ENCODE measurements at places on chromosomes 13 and 19.

GRCh38 chr13:21297914-21298831 is 121.7 kb downstream of the MRPL57 start:
- peak; percentile 91 for DNase-seq

DNA sequence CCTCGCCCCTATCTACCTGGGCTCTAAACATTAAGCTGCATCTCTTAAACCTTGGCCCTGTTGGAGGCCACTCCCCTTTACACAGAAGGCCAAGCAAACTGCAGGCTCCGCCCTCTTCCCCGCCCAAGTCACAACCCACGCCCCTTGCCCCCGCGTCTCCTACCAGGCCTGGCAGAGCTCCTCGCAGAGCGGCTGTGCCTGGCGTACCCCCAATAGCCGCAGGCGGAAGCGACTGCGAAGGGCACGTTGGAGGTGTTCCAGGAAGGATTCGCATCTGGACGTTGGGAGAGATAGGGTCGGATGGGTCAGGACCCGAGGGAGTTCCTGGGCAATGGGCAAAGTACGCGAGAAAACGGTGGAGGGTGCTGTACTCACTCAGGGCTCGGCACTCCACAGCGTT is 5.9 kb downstream of the RTBDN start:
- DNase-seq = peak; percentile 70

DNA sequence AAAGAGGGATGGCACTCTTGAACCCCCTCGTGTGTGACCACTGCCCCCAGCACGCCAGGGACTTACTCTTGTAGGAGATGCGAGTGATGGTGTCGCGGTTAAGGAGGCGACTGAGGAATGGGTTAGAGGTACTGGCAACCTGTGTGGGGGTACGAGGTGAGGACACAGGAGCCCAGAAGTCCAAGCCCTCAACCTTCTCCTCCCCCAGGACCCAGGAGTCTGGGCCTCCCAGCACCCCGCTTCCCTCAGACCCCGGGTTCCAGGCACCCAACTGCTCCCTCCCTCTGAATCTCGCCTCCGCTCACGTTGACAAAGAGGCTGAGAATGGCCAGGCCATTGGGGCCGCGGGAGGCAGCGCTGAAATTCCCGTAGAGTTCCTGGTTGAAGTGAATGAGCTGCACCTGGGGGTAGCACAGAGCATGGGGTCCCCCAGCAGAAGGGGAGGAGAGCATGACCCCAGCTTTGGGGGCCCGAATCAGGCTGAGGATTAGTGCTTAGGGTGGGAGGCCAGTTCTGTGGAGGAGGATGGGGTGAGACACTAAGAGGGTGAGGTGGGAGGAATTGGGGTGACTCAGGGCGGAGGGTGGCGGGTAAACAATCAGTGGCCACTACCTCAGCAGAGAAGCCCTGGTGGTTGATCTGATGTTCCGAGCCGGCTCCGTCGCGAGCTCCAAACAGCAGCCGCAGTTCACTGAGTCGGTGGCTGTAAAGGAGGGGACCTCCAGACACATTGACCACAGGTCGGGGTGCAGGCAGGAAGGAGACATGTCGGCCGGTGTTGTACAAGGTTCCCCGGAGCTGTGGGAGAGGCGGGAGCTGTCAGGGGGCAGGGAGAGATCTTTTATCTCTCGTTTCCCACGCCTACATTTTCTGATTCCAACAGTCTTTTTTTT is 2.5 kb upstream of the DBP start:
- no peak for DNase-seq

DNA sequence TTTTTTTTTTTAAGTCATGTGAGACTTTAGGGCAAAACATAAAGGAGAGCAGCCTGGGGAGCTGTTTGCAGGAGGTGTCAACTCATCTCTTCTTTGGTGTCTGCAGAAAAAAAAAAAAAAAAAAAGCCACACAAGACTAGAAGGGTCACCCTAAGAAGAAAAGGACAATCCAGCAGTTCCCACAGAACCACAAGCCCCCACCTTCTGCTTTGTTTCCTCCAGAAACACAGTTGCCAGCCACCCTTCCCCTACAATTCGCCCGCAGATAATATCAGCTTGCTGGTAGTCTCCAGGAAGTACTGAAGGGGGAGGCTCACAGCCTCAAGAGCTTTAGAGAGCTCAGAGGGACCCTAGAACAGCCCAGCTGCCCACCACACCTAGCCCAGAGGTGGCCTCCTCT is 22.3 kb upstream of the ZBTB7A start:
- DNase-seq = no peak

- DNase-seq = no peak
Observed at GRCh38 chr19:6011794-6012193, 33.9 kb upstream of the RANBP3 start.

DNA sequence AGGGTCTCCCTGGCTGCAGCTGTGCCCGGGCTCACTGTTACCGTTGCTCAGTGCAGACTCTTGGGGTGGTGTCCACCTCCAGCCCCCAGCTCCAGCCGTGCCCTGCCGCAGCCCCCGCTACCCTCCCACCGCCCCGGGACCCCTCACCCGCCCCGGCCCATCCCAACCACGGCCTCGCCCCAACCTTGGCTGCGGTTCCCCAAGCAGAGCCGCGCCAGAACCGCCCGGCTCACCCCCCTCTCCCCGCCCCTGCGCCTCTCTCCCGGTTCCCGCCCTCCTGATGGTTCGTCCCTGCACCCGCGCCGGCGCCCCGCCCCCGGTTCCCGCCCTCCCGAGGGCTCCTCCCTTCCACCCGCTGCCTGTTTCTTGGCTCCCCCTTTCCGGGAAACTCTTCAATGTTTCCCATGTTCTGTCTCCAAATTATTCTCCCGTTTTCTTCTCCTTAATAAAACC is 40.3 kb downstream of the ANKRD10 start:
- DNase-seq = peak; percentile 80

DNA sequence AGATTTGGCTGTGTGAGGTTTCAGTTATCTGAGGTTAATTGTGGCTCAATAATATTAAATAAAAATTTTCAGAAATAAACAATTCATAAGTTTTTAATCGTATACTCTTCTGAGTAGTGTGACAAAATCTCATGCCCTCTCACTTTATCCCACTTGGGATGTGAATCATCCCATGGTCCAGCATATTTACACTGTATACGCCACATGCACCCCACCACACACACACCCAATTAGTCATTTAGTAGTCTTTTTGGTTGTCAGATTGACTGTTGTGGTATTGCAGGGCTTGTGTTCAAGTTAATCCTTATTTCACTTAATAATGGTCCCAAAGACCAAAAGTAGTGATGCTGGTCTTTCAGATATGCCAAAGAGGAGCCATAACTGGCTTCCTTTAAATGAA is 66.4 kb upstream of the PCDH9 start:
- no peak for DNase-seq

GRCh38 chr19:14054721-14055120 is 7.2 kb downstream of the PALM3 start:
- no peak for DNase-seq

- peak; percentile 53 for DNase-seq
Observed at GRCh38 chr19:44585371-44586133, 27.8 kb upstream of the IGSF23 start.

DNA sequence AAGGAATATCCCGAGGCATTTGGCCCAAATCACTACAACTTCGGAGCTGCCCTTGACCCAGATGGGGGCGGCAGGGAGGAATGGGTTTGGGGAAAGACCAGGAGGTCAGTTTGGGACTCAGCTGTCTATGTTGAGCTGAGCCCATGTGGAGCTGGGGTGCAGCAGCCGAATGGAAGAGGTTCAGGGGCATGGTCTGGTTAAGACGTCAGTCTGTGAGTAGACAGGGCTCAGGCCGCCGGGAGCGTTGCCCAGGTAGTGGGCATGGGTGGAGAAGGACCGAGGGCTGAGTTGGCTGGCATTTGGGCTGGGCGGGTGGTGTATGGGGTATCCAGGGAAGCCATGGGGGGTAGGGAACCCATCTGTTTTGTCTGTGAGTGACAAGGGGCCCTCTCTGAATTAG is 9.3 kb upstream of the SCN1B start:
- no peak for DNase-seq

DNA sequence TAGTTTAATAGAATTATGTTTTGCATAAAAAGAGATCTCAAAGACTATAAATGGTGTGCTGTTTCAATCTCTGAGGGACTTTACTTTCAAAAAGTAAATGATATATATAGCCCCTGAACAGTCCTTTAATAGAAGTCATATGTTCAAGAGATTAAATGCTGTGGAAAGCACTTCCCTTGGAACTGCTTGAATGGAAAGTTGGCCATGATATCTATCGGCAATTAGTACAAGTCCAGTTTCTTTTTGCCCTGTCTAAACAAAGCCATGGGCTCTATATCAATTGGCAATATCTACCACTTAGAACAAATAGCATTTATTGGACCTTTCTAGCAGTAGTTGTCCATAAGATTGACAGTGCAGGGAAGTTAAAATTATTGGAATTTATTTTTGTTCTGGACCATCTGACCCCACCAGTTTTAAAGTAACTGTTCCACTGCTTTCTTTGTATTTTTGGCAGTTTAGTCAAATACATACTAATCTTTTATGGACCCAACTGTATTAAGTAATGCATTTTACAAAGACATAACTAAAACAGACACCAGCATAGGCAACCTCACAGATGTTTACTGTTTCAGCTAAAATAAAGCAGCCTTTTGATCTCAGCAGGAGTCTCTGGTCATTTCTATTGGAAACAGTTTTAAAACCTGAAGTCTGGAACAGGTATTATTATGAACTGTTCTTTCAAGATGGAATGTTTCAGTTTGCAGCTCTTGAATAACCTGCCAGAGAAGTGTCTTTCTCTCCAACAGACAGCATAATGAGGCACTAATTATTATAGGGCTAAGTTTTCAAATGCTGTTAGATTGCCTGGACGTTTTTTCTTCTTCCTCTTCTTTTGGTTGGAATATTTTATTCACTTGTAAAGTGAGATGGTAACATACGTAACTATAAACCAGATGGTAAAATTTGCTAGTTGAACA is 282.6 kb downstream of the DCLK1 start:
- no peak for DNase-seq

DNA sequence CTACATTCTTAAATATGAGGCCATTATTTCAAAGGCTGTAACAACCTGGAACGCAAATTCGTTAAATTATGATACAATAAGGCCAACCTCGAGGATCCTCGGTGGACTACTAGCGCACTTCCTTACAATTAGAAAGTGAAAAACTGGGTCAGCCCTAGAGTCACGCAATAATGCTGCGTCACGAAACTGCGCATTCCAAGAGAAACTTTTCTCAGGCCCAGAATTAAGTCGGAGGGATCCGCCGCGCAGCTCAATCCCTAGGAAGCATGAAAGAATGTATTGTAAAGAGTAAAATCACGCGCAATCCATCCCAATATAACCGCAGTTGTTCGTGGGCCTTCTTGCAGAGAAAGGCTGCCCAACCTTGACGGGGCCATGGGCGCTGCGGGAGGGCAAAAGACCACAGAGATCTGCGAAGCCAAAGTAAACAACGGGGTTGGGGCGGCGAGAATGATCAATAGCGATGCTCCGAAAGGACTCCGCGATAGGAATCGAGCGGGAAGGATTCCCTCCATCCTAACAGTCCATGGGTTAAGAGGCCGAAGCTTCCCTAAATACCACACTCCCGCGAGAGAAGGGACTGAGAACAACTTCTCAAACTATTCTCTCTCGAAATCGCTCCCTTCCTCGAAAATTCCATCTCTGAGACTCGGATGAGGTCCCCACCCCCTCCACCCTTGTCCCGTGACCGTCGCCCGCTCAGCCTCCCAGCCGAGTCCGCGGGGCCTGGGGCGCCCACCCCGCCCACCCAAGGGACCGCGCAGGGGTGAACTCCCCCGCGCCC is 564 bp downstream of the SPART start:
- DNase-seq = peak; percentile 87

GRCh38 chr13:75993823-75994222 is 357.7 kb downstream of the LMO7 start:
- DNase-seq = peak; percentile 97

DNA sequence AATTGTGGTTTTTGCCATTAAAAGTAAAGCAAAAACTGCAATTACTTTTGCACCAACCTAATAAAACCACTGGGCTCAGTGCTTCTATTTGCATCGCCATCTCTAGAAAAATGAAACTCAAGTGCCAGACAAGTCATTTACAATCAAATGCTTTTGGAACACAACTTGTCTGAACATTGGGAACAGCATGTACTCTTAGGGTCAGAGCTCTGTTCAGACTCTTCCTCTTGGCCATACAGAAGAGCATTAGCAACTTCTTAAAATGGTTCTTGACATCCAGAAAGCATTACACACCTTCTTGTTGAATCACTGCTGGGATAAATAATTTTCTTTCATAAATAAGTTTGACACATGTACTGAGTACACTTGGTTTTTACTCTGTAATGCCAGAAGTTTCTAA is 272.5 kb downstream of the DCLK1 start:
- no peak for DNase-seq

DNA sequence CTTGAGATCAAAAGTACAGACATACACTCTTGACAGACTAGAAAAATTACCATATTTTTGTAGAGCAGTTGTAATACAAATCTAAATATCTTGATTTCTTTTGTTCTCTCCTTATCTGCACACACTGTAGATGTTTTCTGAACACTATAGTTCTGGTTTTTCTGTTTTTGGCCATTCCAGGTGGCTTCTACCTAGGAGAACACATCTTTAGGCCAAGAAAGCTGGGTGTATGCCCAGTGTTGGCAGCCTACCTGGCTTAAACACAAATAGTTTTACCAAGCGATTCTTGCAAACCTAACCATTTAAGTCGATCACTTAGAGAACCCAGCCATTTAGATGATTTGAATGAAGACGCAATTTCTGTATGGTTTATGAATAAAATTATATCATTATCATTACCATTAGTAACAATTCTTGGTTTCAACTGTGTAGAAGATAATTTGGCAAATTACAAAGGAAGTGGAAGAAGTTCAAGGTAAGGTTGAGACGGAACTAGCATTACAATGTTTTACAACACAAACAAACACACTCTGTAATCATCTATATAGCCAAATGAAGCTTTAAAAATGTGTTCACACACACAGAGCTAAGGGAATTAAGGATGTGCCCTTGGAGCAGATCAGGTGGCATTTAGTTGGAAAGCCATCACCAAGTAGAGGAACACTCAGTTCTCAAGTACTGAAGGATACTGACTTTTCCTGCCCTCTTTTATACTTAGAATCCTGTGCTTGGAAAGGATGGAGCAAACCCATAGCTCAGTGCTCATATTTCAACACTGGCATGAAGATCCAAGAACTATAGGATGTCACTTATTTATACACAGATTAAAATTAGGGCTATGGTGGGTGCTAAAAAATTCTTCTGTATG is 36.2 kb downstream of the ERCC5 start:
- DNase-seq = no peak

DNA sequence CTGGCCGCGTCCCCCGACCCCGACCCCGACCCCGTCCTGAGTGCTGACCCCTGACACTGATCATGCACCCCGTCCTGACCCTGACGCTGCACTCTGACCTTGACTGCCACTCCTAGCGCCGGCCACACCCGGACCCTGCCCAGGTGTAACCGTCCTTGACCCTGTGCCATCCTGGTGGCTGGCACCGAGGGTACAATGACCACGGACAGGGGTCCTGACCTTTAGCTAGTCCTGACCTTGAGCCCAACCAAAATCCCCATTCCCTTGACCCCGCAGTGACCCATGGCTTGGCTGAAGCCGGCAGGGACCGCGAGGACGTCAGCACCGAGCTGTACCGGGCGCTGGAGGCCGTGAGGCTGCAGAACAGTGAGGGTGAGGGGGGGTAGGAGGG is 25.9 kb downstream of the CLEC4M start:
- no peak for DNase-seq

- no peak for DNase-seq
Observed at GRCh38 chr13:104869501-104869900, 1666.0 kb downstream of the EFNB2 start.

Measured in MCF 10A (cell line).